ENCODE measurements at places on chromosomes 7 and 10.

GRCh38 chr7:100372256-100372655, 1.0 kb upstream of the PILRA start:
- no peak for DNase-seq

- no peak for DNase-seq
These were observed 606.3 kb upstream of the FZD8 start for GRCh38 chr10:36248304-36248981.

GRCh38 chr7:276230-276835, 13.6 kb upstream of the FOXL3 start:
- no peak for DNase-seq

DNA sequence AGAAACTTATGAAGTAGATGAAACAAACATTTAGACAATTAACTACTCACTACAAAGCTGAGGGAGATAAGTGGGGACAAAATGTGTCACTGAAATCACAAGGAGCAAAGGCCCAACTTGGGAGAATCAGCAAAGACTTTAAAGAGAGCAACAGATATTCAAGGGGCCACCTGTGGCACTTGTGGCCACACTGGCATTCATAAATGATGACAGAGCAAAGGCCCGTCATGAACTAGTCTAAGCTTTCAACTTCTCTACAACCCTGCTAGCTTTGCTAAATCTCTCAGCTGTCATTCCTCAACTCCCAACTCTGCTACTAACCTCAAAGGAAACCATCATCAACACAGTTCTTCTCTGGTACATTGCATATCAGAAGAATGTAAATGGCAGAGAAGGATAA, 178.4 kb downstream of the CPEB3 start:
- DNase-seq = no peak

GRCh38 chr7:139798221-139798620, 20.4 kb upstream of the HIPK2 start:
- DNase-seq = no peak

DNA sequence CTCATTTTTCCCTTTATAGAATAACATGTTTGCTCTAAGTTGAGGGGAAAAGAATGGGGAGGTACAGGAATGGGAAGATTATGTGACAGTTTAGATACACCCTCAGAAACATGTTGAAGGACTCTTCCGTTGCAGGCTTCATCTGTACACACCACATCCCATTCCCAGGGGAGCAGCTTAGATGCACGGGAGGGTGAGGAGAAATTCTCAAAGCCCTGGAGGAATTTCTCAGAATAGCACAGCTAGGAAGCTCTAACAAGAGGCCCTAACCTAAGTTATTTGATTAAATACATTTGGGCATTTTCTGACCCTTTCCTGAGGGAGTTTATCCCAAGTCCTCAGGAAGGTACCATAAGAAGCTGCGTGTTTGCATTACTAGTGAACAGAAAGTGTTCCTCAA, 660.2 kb upstream of the IGFBP3 start:
- DNase-seq = no peak

- DNase-seq = no peak
These were observed 250.3 kb downstream of the CNTNAP2 start for GRCh38 chr7:146366938-146367337.

- no peak for DNase-seq
These were observed at the start of gene MSS51 for GRCh38 chr10:73433538-73433867. TSS of gene MSS51 (minus strand) at chr10:73433561. CDS start at chr10:73428284, 5,277 bp downstream.

GRCh38 chr7:51980812-51981211, 664.2 kb upstream of the COBL start:
- no peak for DNase-seq

All from activated naive CD8-positive, alpha-beta T cell treated with anti-CD3 and anti-CD28 coated beads, Interleukin-2, amount 50 U/mL, for 16 hours (primary cell).